ENCODE measurements at places on chromosomes 11 and 22.

GRCh38 chr22:49303061-49303735, 524.5 kb downstream of the BRD1 start:
- DNase-seq: no peak

- DNase-seq: peak; percentile 87
These were observed 16.1 kb upstream of the OR51M1 start for GRCh38 chr11:5367448-5368074.

GRCh38 chr11:61955422-61956135, 5.4 kb downstream of the BEST1 start:
- no peak for DNase-seq

GRCh38 chr22:47810505-47811500, 1048.4 kb downstream of the TBC1D22A start:
- DNase-seq: no peak

DNA sequence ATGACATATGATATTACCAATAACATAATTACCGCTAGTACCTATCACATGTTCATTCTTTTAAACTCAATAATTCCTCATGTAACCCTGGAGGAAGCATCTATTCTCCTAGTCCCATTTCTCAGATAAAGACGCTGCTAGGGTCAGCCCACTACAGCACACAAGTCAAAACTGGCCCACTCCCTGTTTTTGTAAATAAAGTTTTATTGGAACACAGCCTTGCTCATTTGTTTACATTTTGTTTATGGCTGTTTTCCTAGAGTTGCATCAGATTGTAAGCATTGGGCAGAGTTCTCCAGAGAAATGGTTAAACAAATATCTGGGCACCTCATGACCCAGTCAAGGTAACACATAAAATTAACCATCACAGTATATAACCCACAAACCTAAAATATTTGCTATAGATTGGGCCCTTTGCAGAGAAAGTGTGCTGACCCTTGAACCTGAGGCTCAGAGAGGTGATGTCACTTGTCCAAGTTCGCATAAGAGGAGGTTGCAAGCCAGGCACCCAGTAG, 36.8 kb downstream of the MN1 start:
- DNase-seq: no peak

DNA sequence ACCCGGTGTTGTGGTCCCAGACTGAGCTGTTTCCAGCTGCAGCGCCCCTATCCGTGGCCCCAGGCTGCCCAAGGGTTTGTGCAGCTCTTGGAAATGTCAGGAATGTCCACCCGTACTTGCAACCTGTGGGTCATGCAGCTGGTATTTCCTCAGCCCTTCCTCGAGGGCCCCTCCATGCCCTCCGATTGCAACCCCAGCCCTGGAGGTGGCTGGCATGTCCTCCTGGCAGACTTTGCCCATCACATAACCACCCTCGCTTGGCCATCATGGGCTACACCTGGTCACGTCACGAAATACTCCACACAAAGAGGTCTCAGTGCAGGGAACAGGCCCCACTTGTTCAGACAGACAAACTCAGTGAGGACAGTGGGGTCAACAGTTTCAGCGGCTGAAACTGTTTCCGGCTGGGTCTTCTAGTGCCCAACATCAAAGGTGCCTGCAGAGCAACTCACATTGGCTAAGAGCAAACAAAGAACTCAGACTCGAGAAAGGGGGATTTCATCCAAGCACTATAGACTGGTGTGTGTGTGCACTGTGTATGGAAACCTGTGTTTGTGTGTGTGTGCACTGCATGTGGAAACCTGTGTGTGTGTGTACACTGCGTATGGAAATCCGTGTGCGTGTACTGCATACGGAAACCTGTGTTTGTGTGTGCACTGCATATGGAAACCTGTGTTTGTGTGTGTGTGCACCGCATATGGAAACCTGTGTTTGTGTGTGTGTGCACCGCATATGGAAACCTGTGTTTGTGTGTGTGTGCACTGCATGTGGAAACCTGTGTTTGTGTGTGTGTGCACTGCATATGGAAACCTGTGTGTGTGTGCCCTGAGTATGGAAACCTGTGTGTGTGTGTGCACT, 72.8 kb upstream of the CCND1 start:
- peak; percentile 19 for DNase-seq

GRCh38 chr11:95531116-95531515, 258.5 kb downstream of the FAM76B start:
- peak; percentile 40 for DNase-seq

GRCh38 chr11:518463-519202, 11.6 kb upstream of the RNH1 start:
- peak; percentile 94 for DNase-seq

GRCh38 chr11:100878474-100878873, 191.4 kb downstream of the ARHGAP42 start:
- peak; percentile 93 for DNase-seq

GRCh38 chr22:38481162-38481870, 13.4 kb downstream of the KDELR3 start:
- no peak for DNase-seq
